ENCODE measurements at places on chromosomes 12 and 14. TPM values are rescaled to one million over a fixed set of nuclear protein-coding genes. Genes with fewer than 3 reads are reported as not detected.

AQP6 gene
- total RNA-seq = 12.0 TPM

RNASE3 gene
- total RNA-seq = 0.38 TPM

GRCh38 chr12:110501399-110501751 is 536 bp downstream of the VPS29 start:
- no peak for DNase-seq
- H3K36me3 ChIP-seq = no peaks in the 10 kb centered on the region
- peak overlapping the region; percentile 93 for H3K4me3 ChIP-seq
- H3K27me3 ChIP-seq = no peaks in the 10 kb centered on the region
- H3K4me1 ChIP-seq = peaks cover 2% of the 10 kb centered on the region

DNA sequence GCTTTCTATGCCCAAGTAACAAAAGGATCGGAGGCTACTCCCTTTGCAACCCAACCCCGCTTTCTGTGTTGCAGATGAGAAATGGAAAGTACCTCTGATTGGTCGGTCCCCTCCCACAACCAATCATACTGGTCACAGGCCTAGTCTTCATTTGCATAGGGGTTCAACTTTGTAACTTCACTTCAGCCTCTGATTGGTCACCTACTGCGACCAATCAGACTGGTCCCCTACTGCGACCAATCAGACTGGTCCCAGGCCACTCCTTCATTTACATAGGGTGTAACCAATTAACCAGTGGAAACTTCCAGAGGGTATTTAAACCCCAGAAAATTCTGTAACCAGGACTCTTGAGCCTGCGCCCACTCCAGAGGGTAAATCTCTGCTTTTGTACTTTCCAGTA is 906.4 kb upstream of the TMEM132C start:
- no peaks in the 10 kb centered on the region for H3K4me1 ChIP-seq
- no peak overlapping the region for H3K4me3 ChIP-seq
- H3K27me3 ChIP-seq = no peaks in the 10 kb centered on the region

- no peaks in the 10 kb centered on the region for H3K36me3 ChIP-seq
- H3K4me1 ChIP-seq = no peaks in the 10 kb centered on the region
- no peaks in the 10 kb centered on the region for H3K27me3 ChIP-seq
- no peak overlapping the region for H3K27ac ChIP-seq
- no peak overlapping the region for H3K4me3 ChIP-seq
These were observed 583.5 kb upstream of the TBX3 start for GRCh38 chr12:115267464-115267863.

KLRC3 gene
- 0.72 TPM for total RNA-seq

SERPINA5 gene
- total RNA-seq = 85.1 TPM

DNA sequence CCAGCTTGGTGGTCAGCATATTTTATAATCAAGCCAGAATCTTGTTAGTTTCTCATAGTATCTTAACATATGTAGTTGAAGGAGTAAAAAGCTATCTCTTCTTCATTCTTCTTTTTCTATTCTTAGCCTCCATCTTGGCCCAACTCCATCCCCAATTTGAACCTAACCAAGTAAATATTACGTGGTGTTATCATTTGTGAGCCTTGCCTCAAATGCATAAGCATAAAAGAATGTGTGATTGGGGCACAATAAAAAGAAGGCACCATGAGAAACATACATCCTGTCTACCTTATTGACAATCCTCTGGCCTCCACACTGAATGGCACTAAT is 181.4 kb upstream of the BMP4 start:
- peaks cover 8% of the 10 kb centered on the region for H3K4me1 ChIP-seq
- H3K36me3 ChIP-seq = no peaks in the 10 kb centered on the region
- H3K27me3 ChIP-seq = no peaks in the 10 kb centered on the region
- no peak for DNase-seq
- H3K27ac ChIP-seq = no peak overlapping the region

PIWIL1 gene
- total RNA-seq = 0.31 TPM

DNA sequence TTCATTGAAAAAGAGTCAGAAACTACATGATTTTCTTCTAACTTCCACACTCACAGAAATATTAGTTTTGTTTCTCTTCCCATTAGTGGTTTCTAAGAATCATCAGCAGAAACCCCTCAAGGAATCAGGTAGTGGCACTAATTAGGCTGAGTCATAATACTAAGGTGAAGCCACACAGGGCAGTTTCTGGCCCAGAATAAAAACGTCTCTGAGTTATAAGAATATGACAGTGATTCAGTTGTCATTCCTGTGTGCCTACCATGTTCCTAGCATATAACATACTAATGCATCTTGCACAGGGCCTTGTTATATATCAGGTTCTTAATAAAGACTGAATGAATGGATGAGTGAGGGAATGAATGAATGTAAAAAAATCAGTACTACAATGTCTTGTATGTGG is 206.0 kb upstream of the PLEKHG7 start:
- DNase-seq = no peak
- no peak overlapping the region for H3K27ac ChIP-seq
- no peaks in the 10 kb centered on the region for H3K27me3 ChIP-seq
- H3K4me1 ChIP-seq = no peaks in the 10 kb centered on the region

DNA sequence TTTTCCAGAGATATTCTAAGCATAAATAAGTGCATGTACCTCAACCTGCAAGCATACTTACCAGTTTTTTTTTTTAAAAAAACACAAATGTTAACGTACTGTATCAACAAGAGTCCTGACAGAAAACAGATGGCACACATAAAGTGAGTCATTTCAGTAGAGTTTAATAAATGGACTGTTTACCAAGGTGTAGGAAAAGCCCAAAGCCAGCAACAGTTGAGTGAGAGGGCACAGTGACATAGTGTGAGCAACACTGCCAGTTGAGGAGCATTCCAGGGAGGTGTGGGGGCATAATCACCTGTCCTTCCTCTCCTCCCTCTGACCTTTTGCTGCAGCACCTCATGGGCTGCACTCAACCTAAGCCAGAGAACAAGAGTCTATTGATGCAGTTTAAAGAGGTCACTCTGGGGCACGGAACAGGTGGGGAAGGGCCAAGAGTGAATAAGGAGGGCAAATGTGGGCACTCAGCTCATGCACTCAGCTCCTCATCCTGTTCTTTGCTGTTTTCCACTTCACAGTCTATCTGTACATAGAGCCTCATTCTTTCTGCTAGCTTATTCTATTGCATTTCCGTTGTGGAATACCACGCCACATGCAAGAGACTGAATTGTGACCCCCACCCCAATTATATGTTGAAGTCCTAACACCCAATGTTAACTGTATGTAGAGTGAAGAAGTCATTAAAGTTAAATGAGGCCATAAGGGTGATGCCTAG is 29.3 kb downstream of the DHRS2 start:
- no peaks in the 10 kb centered on the region for H3K4me1 ChIP-seq
- no peaks in the 10 kb centered on the region for H3K36me3 ChIP-seq
- no peak overlapping the region for H3K27ac ChIP-seq
- no peaks in the 10 kb centered on the region for H3K27me3 ChIP-seq

GRCh38 chr14:63051301-63051700 is 6.0 kb upstream of the KCNH5 start:
- no peak overlapping the region for H3K27ac ChIP-seq
- H3K4me1 ChIP-seq = no peaks in the 10 kb centered on the region
- H3K4me3 ChIP-seq = no peak overlapping the region
- no peak for DNase-seq
- peaks cover 7% of the 10 kb centered on the region for H3K27me3 ChIP-seq
- no peaks in the 10 kb centered on the region for H3K36me3 ChIP-seq

SMIM41 gene
- total RNA-seq = 0.31 TPM

CCDC177 gene
- total RNA-seq = not detected

B3GNT4 gene
- 0.35 TPM for total RNA-seq

DNA sequence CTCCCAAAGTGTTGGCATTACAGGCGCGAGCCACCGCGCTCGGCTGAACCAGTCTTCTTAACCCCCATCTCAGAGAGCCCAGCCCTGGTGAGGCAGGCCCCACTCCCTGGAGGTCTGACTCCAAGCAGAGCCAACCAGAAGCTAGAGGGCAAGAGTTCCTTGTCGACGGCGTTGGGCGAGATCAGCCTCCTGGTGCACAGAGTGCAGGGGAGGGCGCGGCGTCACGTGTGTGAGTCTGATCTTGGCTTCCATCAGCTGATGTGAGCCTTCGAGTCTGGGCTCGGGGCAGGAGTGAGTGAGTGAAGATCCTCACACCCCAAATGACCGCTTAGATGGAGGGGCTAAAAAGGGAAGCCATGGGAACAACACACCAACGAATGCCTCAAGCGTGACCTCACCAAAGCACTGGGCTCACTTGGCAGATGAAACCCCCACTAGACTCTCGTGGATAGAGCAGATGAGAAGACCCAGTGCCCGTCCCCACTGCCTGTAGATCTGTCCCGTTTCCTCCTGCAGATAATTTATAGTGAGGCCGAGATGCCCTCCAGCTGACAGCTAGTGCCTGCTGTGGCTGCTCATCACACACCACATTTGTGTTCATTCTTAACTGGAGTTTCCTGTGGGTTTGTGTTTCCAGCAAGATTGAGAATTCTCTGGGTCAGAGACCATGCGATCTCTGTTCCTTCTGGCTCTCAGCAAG is 28.6 kb upstream of the ADGRD1 start:
- no peak for DNase-seq
- no peaks in the 10 kb centered on the region for H3K4me1 ChIP-seq
- no peaks in the 10 kb centered on the region for H3K36me3 ChIP-seq

DNA sequence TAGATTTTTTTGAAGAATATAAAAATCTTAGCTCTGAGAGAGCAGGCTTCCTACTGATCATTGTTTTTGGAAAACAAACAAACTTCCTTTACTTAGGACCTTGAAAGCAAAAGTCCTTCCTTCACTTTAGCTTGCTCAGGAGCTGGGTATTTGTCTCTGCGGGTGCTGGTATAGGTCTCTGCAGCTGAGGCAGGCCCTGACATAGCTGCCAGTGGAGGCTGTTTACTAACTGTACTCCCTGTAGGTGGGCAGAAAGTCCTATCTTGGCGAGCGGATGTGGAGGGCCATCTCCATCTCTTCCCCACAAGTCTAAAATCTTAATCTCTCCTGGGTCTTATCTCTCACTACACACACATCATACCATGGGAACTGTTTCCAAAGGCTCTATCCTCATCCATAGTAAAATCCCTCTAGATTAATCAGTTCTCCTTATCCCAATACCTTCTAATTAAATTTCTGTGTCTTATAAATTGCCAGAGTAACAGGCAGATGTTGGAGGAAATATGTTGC is 4.1 kb upstream of the MIA2 start:
- H3K27ac ChIP-seq = no peak overlapping the region
- peaks cover 6% of the 10 kb centered on the region for H3K4me1 ChIP-seq
- DNase-seq = no peak
- H3K27me3 ChIP-seq = no peaks in the 10 kb centered on the region
- H3K36me3 ChIP-seq = no peaks in the 10 kb centered on the region

DNA sequence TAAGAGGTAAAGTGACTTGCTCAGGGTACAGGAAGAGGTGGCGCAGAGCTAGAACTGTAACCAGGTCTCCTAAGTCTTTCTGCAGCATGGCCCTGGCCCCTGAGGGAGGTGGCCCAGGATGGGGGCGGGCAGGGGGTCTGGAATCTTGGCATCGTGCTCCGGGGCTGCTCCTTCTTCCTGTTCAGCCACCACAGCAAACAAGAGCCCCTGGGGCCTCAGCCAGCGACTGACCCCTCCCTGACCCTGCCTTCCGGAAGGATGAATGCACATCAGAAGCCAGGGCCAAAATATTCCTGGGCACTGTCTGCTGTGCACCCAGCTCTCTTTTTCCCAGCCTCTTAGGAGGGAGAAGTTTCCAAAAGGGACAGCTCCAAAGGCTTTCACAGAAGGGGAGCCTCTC is 242.8 kb downstream of the DPF3 start:
- no peaks in the 10 kb centered on the region for H3K36me3 ChIP-seq
- no peak overlapping the region for H3K4me3 ChIP-seq
- no peaks in the 10 kb centered on the region for H3K4me1 ChIP-seq
- no peaks in the 10 kb centered on the region for H3K27me3 ChIP-seq
- H3K27ac ChIP-seq = no peak overlapping the region
- DNase-seq = peak; percentile 47

DNA sequence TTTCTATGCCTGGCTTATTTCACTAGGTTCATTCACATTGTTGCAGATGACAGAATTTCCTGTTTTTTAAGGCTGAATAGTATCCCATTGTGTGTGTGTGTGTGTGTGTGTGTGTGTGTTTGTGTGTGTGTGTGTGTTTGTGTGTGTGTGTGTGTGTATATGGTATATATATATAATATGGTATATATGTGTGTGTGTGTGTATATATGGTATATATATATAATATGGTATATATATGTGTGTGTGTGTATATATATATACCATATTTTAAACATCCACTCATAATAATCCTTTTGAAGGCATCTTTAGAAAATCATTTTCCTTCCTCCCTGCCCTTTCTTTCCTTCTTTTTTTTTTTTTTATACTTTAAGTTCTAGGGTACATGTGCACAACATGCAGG is 5.0 kb upstream of the CCDC198 start:
- H3K27me3 ChIP-seq = no peaks in the 10 kb centered on the region
- no peak for DNase-seq
- peaks cover 3% of the 10 kb centered on the region for H3K4me1 ChIP-seq
- H3K4me3 ChIP-seq = no peak overlapping the region
- no peaks in the 10 kb centered on the region for H3K36me3 ChIP-seq

JPH4 gene
- total RNA-seq = 7.0 TPM

DNA sequence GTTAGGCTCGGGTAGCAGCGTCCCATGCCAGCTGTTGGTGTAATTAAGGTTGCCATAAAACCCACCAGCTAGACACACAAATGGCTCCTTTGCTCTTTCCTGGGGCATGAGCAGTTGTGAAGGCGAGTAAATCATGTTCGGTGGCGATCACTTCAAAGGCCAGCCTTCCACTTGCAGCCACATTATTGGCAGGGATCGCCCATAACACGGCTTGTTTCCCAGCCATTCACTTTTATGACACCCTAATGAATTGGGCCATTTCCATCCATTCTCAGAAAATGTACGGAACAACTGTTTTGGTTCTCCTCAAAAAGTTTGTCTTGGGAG is 63.4 kb downstream of the BEGAIN start:
- H3K27me3 ChIP-seq = no peaks in the 10 kb centered on the region
- H3K4me3 ChIP-seq = no peak overlapping the region
- DNase-seq = no peak
- no peaks in the 10 kb centered on the region for H3K4me1 ChIP-seq
- peaks cover 10% of the 10 kb centered on the region for H3K36me3 ChIP-seq

DNA sequence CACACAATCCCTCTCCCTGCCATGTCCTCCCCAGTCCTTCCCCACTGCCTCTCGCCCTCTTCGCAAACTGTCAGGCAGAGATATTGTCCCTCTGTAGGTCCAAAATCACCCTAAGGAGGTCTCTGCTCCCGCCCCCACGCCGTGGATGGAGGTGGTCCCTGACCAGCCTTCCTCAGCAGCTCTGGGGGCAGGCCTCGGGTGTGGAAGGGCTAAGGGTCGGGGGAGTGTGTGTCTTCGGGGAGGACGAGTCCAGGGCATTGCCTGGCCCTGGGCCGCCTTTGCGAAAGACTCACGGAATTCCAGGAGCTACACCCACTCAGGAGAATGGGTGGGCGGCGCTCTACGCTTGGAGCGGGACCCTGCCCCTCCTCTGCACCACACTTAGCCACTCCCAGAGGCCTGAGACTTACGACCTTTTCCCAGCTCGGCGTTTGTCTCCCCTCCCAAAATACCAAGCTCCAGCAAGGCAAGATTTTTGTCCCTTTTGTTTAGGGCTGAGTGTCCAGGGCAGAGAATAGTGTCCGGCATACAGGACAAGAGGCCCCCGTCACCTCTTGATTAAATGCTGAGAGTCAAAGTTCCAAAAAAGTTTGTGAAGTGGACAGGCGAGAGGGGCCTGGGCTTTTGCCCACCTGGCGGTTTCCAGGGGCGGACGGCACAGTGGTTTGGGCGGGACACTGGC is 881 bp downstream of the PYGL start:
- H3K27me3 ChIP-seq = no peaks in the 10 kb centered on the region
- peak overlapping the region; percentile 59 for H3K4me3 ChIP-seq
- peaks cover 3% of the 10 kb centered on the region for H3K4me1 ChIP-seq
- no peaks in the 10 kb centered on the region for H3K36me3 ChIP-seq
- DNase-seq = peak; percentile 57

PPP1R13B gene
- 69.4 TPM for total RNA-seq

- no peak overlapping the region for H3K4me3 ChIP-seq
- H3K27ac ChIP-seq = no peak overlapping the region
- H3K4me1 ChIP-seq = no peaks in the 10 kb centered on the region
- no peaks in the 10 kb centered on the region for H3K27me3 ChIP-seq
- no peaks in the 10 kb centered on the region for H3K36me3 ChIP-seq
These were observed 13.9 kb upstream of the BDKRB1 start for GRCh38 chr14:96242126-96242525.

KRT80 gene
- 12.3 TPM for total RNA-seq

All from kidney (tissue), 22 donors.